ENCODE measurements at places on chromosomes 13 and 19. TPM values are rescaled to one million over a fixed set of nuclear protein-coding genes. Genes with fewer than 3 reads are reported as not detected.

CGB1 gene
- total RNA-seq: 2.6 TPM

MAST1 gene
- 0.12 TPM for total RNA-seq

C1QTNF9B gene
- not detected for total RNA-seq

TRIM28 gene
- total RNA-seq: 262 TPM

MISP3 gene
- total RNA-seq: 2.2 TPM

GPR12 gene
- not detected for total RNA-seq

SEMA6B gene
- 1.6 TPM for total RNA-seq
